ENCODE measurements at places on chromosomes 4 and X.

DNA sequence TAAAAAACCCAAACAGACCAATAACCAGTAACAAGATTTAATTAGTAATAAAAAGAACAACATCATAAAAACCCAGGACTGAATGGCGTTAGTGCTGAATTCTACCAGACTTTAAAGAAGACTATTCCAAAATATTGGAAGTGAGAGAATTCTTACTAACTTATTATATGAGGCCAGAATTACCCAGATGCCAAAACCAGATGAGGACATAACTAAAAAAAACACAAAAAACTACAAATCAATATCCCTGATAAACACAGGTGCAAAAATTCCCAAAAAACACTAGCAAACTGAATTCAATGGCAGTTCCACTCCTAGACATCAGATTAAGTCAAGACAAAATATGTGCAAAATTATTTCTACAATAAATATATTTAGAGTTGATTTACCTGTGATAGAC is 400.1 kb upstream of the PABPC4L start:
- DNase-seq: no peak

DNA sequence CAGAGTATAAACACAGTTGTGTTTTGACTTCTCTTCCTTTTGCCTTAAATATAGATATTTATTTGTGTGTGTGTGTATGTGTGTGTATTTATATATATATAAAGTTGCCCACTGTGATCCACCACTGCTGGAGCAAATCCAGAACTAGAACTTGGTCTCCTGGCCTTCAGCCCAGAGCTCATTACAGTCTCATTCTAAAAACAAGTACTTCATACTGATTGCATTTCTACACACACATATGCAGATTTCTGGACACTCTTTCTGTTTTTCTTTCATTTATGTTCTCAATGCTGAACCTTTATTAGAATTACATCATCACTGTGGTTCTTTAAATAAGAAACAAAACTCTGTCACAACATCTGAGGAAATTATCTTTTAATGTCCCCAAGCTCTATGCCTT is 381 bp downstream of the TXK start:
- no peak for DNase-seq

DNA sequence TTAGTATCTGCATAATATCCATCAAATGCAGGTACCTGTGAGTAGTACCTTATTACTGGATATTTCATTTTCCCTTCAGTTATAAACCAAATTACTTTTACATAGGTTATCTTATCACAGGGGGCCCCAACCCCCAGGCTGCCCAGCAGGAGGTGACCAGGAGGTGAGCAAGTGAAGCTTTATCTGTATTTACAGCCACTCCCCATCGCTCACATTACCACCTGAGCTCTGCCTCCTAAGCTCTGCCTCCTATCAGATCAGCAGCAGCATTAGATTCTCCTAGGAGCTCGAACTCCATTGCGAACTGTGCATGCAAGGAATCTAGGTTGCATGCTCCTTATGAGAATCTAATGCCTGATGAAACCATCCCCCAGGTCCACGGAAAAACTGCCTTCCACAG is 6.3 kb downstream of the PRSS12 start:
- DNase-seq: no peak

DNA sequence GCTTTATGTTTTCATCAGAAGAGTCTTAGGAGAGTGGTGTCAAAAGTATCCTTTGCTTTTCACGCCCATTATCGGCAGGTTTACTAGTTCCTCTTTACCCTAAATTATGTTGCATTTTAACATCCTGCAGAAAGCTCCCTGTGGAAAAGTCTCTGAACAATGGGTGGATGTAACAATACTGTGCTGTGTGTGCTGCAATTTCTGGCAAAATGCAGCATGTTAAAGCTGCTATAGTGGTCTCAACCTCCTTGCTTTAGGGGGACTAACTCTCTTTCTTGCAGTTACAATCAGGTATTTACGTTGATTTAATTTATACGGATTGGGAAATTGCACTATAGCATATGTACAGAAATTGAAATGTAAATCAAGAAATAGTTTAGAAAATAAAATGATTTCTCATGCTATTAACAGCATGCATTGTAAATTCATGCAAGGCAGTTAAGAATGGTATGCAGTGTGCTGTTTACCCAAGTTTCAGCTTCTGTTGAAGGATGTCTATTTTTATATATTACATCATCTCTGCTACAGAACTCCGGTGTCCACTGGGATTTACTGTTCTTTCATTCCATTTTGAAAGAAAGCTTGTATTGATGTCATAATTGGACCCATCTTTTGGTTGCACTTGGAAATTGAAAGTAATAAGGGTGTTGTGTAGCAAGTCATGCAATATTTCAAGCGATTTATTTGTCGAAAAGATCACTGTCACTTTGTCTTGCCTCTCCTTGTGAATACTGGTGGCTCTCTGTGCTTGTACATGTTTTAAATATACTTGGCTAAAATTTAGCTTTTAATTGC is 145.7 kb downstream of the RAPGEF2 start:
- no peak for DNase-seq

GRCh38 chr4:104302731-104303130 is 192.0 kb downstream of the CXXC4 start:
- DNase-seq: no peak

DNA sequence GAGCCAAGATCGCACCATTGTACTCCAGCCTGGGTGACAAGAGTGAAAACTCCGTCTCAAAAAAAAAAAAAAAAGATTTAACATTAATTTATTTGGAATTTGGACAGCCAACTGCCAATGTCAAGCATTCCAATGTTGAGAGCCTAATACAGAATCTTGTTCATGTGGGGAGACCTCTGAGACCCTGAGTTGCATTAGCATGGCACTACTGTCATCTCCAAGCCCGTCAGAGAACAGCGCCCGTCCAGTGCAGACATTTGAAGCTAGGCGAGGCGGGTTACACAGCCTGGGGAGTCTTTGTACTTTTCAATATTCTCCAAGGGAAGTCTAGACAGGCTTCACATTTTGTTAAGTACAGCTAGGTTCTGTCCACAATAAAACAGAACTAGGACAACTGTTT is 126.7 kb downstream of the CHRNA9 start:
- DNase-seq: no peak

GRCh38 chrX:96655947-96656623 is 28.6 kb upstream of the DIAPH2 start:
- no peak for DNase-seq

GRCh38 chrX:100946299-100946927 is 17.7 kb upstream of the XKRX start:
- DNase-seq: no peak

- DNase-seq: no peak
These were observed 19.7 kb downstream of the RWDD4 start for GRCh38 chr4:183639291-183639690.

DNA sequence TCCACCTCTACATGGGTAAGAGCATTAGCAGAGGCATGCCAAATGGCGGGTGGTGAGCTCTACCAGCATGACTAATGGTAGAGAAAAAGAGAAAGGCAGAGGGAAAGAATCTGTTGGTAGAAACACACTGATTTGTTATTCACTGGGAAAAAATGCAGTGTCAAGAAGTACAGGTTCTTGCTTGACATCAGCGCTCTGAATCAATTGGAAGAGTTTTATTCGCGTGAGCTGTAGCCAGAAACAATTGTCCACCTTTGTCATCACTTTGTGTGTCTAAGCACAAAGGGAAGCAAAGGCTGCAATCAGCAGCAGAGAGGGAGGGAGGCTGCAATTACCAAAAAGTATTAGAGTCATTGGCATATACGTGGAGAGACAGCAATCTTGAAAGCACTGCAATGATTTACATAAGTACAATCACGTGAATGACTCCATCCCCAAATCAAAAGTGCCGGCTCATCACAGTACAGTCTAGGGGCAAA is 67.7 kb upstream of the HS3ST1 start:
- no peak for DNase-seq

DNA sequence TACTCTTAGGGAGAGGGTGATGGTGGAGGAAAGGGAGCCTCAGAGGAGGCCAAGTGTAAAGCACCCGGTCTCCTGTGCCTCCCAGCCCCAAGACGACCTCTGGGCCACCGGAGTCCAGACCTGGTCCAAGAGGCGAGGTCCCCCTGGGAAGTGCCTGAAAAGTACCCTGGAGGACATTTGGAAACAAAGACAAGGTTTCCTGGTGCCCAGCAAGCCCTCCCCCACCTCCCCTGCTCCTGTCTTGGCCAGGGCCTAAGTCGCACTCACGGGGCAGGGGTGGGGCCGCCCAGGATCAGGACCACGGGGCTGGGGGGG is 532 bp upstream of the SH3BP2 start:
- no peak for DNase-seq

- no peak for DNase-seq
These were observed 33.1 kb upstream of the ZNF41 start for GRCh38 chrX:47515941-47516665.

DNA sequence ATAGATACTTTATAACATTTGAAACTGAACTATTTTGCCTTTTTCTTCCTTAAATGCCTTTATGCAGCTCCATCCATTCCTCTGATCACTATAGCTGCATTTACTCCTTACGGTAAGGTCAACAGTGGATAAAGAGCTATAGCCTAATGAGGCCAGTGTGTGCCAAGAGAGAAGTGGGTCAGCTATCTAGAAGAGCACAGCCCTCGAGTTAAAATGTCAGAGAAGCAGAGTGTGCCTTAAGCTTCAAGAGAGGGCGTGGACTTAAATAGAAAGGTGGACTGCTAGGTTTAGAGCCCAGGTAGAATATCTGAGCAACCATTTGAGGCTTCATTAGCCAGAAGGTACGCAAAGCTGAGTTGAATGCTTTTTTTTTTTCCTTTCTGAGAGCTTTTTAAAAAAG is 347.4 kb downstream of the BMPR1B start:
- no peak for DNase-seq

GRCh38 chr4:140875746-140876452 is 119.7 kb upstream of the TBC1D9 start:
- no peak for DNase-seq

GRCh38 chr4:87204559-87204958 is 15.9 kb downstream of the KLHL8 start:
- no peak for DNase-seq

DNA sequence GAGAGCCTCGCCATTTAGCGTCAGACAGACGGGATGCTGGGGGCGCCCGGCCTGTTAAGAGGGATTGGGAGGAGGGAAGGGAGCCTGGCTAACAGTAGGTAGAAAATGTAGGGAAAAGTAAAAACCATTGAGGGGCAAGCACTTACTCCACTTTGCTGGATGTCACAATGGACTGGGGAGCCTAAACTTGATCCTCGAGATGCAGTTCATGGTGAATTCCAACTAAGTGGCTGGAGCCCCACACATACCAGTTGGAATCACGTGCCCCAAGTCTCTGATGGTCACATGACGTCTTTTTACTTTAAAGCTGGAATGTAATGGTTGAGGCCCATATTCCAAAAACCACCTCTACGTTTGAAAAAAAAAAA is 1.5 kb downstream of the PLS3 start:
- no peak for DNase-seq

- DNase-seq: no peak
These were observed 18.1 kb upstream of the GDPD2 start for GRCh38 chrX:70405003-70405402.

DNA sequence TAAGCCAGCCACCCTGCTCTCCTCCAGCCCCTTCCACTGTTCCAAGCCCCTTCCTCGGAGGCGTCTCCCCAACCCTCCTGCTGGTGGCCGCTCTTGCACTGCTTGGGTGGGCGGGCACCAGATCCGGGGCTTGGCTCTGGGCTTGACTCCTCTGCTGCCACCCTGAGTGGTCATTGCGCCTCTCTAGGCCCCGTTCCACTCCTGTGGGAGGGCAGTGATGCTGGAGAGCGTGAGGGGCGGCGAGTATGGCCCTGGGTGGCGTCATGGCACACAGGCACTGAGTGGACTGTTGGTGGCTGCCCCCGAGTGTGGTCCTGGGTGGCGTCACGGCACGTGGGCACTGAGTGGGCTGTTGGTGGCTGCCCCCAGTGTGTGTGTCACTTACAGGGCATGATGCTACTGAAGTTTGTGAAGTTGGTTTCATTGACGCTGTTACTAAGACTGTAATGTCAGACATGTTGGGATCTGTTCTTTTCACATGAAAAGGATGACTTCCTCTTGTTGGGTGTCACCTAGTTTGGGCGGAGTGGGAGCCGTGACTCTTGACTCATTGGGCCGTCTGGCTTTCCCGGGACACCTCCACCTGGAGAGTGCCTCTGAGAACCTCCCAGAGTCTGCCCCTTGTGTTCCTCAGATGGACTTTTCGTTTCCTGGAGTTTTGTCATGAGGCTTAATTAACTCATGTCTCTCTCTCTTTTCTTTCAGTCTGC is 55.9 kb upstream of the HGFAC start:
- DNase-seq: no peak

DNA sequence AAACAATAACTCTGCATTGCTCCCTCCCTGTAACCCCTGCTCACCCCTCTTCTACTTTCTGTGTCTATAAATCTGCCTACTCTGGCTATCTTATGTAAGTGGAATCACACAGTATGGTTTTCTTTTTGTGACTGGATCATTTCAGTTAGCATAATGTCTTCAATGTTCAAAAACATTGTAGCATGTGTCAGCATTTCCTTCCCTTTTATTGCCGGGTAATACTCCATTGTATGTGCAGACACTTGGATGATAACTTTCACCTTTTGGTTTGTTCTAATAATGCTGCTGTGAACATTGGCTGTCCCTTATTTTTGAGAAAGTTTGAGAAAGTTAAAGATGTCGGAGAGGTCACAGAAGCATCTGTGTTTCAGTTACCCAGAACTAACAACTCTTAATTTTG is 60.6 kb upstream of the TLR2 start:
- no peak for DNase-seq

- DNase-seq: no peak
These were observed 45.2 kb downstream of the ANXA5 start for GRCh38 chr4:121651597-121651996.

DNA sequence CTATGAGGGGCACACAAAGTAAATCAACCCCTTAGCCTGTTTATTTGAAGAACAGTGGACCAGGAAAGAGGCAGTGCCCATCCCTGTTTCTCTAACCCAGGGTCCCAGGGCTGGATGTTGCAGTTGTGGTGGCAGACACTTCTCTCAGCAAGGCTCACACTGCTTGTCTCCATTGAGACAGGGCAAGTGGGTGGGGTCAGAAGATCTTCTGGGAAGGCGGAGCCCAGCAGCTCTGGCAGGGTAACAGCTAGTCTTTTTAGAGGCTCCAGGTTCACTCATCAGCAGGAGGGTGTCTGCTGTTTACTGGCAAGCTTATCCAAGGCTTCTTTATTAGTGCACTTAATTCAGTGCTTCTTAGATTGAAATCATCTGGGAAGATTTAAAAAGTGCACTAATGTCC is 659.8 kb upstream of the DIPK2B start:
- no peak for DNase-seq

- no peak for DNase-seq
These were observed 77.1 kb downstream of the CNOT6L start for GRCh38 chr4:77742054-77742453.
